ENCODE measurements at places on chromosomes 2 and 18.

GRCh38 chr2:143312441-143312840 lies 183.2 kb downstream of the ARHGAP15 start:
- no peak for DNase-seq

- DNase-seq: no peak
These were observed 34.3 kb downstream of the GIGYF2 start for GRCh38 chr2:232731470-232731869.

- no peak for DNase-seq
These were observed 44.0 kb upstream of the UBE2F start for GRCh38 chr2:237922641-237923361.

GRCh38 chr2:188664416-188664815 lies 309.8 kb upstream of the COL3A1 start:
- DNase-seq: no peak

DNA sequence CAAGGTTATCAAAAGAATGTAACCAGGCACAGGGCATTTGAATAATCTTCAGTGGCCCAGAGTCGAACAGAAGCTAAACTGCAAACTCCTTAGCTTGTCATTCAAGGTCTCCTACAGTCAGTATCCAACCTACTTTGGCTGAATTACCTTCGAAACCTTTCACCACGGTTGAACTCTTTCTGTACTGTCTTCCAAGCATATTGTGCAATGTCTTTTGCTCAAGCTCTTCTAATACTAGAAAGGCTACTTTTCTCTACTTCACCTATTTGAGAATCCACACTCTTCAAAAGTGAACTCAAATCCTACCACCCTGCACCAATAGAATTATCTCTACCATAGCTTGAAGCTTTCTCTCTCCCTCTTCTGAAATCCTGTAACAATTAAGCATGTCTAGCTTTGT lies 142.9 kb downstream of the NR4A2 start:
- no peak for DNase-seq

DNA sequence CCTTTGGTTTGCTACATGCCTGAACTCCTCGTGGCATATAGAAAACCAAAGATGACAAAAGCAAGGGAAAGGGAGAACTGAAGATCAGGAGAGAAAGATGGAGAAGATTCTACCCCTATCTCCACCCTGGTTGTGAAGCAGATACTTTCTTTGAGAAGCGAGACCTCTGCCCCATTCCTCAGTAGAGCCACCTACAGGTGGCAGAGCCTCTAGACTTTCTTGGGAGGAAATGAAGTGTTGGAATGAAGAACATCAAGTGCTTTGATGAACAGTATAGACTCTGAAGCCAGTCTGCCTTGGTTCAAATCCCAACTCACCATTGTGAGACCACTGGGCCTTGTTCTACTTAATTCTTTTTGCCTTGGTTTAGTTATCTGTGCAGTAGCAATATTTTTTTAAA lies 348.8 kb upstream of the ETAA1 start:
- no peak for DNase-seq

DNA sequence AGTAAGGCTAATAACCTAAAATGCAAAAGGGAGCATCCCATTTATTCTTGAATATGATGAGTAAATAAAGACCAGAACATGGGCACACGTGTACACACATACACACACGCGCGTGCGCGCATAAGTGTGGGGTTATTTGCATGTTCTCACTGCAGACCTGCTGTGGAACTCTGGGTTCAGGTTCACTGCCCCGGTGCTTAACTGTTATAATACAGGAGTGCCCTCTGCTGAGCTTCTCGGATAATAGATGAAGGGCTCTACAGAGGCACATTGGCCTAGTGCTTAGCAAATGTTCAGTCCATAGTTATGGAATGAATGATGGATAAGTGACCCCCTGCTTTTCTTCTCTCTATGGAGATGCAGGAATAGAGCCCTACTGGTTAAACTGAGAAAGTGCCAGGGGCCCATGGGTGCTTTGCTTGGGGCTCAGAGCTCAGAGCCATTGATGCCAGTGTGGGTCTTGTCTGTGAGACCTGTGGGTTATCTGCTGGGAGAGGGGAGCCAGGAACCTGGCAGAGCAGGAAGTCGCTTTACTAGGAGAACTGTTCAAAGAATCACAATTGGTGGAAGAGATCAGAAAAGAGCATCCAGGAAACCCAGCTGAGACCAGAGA lies 3.6 kb upstream of the ARL4C start:
- peak; percentile 79 for DNase-seq

DNA sequence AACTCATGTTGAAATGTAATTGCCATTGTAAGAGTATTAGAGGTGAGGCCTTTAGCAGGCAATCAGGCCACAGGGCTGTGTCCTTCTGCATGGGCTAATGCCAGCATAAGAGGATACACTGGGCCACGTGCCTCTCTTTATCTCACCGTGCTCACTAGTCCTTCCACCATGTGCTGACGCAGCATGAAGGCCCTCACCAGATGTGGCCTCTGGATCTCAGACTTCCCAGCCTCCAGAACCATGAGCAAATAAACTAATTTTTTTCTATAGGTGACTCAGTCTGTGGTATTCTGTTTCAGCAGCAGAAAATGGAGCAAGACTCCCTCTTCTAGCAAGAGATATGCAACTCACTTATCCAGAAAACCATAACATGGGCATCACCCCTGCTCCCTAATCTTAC lies 149.7 kb upstream of the ZNF236 start:
- DNase-seq: no peak

DNA sequence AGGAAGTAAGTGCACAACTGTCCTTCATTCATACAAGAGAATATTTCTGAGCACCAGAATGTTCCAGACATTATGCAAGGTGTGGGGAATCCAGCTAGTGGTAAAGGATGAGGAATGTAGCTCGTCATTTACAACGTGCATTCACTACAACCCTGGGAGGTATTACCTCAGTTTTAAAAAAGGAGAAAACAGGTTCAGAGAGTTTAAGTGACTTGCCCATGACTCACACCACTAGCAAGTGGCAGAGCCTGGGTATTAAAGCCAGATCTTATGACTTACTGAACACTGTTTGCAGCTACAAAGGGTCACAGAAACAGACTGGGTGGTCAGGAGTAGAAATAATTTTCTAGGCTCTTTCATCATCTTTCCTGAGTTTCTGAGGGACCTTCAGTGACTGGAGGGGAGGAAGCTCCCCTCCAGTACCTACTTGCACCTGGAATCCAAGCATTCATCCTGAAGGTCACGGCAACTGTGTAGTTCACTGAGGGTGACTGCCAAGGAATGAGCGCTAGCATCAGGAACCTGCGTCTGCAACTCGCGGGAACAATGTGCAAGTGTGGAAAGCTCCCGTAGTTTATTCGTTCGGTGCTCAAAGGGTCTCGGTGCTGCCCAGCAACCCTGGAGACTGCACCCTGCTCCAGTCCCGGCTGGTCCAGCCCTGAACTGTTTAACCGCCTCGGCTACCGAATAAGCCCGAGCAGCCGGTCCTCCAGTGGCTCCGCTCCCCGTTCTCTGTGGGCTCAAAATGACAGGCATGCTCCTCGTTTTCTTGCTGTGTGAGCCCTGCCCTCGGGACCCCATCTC lies 647 bp downstream of the CCDC121 start:
- peak; percentile 50 for DNase-seq

GRCh38 chr18:26547646-26548414 lies 523 bp downstream of the KCTD1 start:
- DNase-seq: peak; percentile 68

- peak; percentile 33 for DNase-seq
These were observed 25.6 kb upstream of the CXXC1 start for GRCh38 chr18:50313031-50313607.

GRCh38 chr2:58448065-58448507 lies 207.0 kb upstream of the FANCL start:
- peak; percentile 56 for DNase-seq

GRCh38 chr18:35467624-35468016 lies 30.1 kb downstream of the INO80C start:
- DNase-seq: no peak

DNA sequence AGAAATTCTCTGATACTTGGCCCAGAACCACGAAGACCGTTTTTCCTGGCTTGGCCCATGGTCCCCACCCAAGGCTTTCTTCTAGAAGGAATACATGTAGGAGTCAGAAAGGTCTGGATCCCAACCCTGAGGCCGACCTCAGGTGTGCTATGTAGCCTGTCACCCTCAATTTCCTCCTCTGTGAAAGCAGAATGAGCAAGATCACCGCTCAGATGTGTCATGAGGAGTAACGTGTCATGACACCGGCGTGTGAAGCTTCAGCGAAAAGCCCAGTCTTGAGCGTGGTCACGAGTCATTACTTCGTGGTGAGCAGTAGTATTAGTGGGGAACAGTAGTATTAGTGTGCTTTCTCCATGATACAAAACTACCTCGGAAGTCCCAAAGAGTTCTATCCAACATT lies 103.4 kb downstream of the ALPK2 start:
- no peak for DNase-seq

Data from suppressor macrophage (primary cell).